ENCODE measurements at places on chromosomes 7 and 10.

- H3K4me1 ChIP-seq = no peaks in the 10 kb centered on the region
- H3K27me3 ChIP-seq = no peaks in the 10 kb centered on the region
- no peaks in the 10 kb centered on the region for H3K36me3 ChIP-seq
- no peak overlapping the region for H3K4me3 ChIP-seq
- no peak for DNase-seq
- H3K27ac ChIP-seq = no peak overlapping the region
Observed at GRCh38 chr10:19169041-19169440, 120.4 kb downstream of the MALRD1 start.

GRCh38 chr10:117241541-117242462, 888 bp downstream of the SLC18A2 start:
- no peak for DNase-seq
- H3K4me3 ChIP-seq = no peak overlapping the region
- H3K27me3 ChIP-seq = no peaks in the 10 kb centered on the region

DNA sequence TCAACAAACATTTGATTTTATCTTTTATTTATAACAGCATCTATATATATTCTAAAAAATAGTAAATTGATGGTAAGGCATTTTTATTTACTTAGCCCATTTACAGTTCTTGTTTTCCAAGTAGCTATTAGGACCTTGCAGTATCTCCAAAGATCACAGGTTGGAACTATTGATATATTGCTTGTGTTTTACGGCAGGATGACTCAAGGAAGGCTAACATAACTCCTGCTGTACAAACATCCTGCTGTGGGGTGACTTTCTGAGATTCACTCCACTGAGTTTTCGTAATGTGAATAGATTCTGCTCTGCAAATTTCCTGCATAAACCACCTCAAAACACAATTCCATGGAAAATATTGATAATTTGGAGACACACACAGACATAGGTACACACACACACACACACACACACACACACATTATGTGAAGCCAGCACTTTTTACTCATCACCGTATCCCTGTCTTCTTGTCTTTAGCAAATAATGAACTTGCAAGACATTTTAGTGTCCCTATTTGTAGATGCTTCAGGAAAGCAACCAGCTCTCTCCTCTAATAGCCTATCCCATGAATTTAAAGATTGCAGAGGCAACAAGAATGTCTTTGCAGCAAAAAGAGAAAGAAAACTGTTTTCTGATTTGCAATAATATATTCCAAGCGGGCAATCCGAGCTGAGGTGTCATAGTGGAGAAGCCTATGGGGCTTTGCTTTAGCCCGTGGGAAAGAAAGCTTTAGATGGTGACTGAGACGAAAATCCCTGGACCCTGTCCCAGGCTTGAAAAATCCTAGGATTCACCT, 722 bp downstream of the AGR2 start:
- H3K27ac ChIP-seq = no peak overlapping the region
- no peak for DNase-seq
- H3K27me3 ChIP-seq = no peaks in the 10 kb centered on the region
- no peaks in the 10 kb centered on the region for H3K4me1 ChIP-seq
- no peak overlapping the region for H3K4me3 ChIP-seq

- H3K36me3 ChIP-seq = no peaks in the 10 kb centered on the region
- no peak for DNase-seq
- no peaks in the 10 kb centered on the region for H3K4me1 ChIP-seq
- no peak overlapping the region for H3K27ac ChIP-seq
Observed at GRCh38 chr7:141497391-141497790, 53.8 kb upstream of the AGK start.

DNA sequence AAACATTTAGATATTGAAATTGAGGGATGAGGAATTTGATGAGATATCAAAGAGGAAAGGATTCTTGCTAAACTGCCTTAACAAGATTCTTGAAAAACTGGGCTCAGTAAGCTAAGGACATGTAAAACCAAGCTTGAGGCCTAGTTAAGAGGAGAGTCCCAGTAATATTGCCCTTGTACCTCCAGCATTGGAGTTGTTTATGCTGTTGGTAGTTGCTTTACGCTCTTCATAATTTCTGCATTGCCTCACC, 156.1 kb upstream of the TRIM24 start:
- DNase-seq = no peak
- H3K27ac ChIP-seq = no peak overlapping the region
- no peaks in the 10 kb centered on the region for H3K36me3 ChIP-seq
- no peak overlapping the region for H3K4me3 ChIP-seq
- H3K4me1 ChIP-seq = no peaks in the 10 kb centered on the region

- peak overlapping the region; percentile 87 for H3K27ac ChIP-seq
- H3K4me1 ChIP-seq = peaks cover 19% of the 10 kb centered on the region
- H3K27me3 ChIP-seq = no peaks in the 10 kb centered on the region
- no peak overlapping the region for H3K4me3 ChIP-seq
- DNase-seq = no peak
- no peaks in the 10 kb centered on the region for H3K36me3 ChIP-seq
Observed at GRCh38 chr10:22850541-22850940, 77.3 kb upstream of the ARMC3 start.

- H3K27me3 ChIP-seq = no peaks in the 10 kb centered on the region
- peak overlapping the region; percentile 89 for H3K4me3 ChIP-seq
- peaks cover 41% of the 10 kb centered on the region for H3K4me1 ChIP-seq
- no peak for DNase-seq
- H3K36me3 ChIP-seq = no peaks in the 10 kb centered on the region
Observed at GRCh38 chr10:70169011-70169410, 1.3 kb downstream of the SAR1A start.

DNA sequence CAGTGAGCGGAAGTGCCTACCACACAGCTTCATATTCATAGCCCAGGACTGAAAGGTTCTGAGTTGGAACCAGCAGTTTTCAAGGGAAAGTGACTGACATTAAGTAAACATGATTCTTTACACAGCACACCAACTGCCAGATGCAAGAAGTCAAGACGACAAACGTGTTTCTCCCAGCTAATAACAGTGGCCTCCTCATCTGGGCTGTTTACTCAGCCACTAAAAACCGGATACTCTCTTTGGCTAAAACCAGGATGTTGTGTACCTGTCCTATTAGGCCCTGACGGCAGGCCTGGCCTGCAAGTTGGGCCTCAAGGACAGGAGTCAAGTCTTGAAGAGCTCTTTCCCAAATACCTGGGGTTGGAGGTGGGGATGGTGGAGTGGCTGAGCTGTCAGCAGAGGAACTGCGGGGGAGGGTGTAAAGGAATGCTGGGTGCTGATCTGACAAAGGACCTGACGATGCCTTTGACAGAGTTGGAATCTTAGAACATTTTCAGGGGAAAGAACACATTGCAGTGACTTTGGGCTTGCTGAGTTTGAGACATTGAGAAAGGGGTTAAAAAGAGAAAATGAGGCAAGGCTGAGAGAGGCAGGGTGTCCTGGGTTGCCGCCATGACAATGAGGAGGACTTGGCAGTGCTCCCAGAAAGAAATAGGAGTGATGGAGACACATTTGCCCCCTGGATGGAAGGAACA, 57.7 kb downstream of the STEAP1B start:
- no peaks in the 10 kb centered on the region for H3K36me3 ChIP-seq
- no peaks in the 10 kb centered on the region for H3K27me3 ChIP-seq
- DNase-seq = no peak
- H3K4me1 ChIP-seq = peaks cover 10% of the 10 kb centered on the region

DNA sequence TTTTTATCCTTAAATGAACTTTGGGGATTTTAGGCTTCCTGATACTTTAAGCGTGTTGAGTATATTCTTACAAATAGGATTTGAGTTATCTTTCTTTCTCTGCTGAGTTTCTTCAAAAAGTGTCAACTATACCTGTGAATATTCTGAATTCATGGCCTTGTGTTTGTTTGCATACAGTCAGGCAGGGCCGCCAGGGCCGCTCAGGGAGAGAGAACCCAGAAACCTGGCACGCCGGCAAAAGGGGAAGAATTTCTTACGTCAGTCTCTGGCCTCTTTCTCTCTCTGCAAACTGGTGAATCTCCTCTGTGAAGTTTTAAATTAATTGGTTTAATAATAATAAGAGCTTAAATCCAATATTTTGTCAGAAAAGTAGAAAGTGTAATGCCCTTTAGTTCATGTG, 29.3 kb upstream of the BNIP3 start:
- H3K4me1 ChIP-seq = no peaks in the 10 kb centered on the region
- no peaks in the 10 kb centered on the region for H3K27me3 ChIP-seq
- no peak overlapping the region for H3K27ac ChIP-seq
- no peaks in the 10 kb centered on the region for H3K36me3 ChIP-seq
- no peak for DNase-seq

DNA sequence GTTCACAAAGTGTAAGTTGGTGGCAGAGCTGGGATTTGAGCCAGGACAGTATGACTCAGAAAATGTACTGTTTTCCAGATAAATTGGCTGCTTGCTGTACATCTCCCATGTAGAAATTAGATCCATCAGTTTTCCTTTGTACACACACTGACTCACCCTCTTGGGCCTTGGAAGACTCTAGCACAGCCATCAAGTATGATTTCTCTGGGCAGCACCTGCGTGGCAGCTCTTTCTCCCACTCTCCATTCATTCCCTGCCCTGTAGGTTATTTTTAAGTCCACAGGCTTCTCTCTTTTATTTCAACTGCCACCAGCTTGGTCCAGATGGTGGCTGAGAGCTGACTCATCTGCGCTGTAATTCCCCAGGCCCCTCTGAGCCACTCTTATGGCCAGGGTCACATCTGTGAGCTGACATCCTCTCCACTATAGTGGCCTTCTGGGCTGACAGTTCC, 28.3 kb upstream of the SDK1 start:
- no peak overlapping the region for H3K27ac ChIP-seq
- H3K36me3 ChIP-seq = no peaks in the 10 kb centered on the region
- no peak overlapping the region for H3K4me3 ChIP-seq
- no peaks in the 10 kb centered on the region for H3K4me1 ChIP-seq
- H3K27me3 ChIP-seq = no peaks in the 10 kb centered on the region

- no peak for DNase-seq
- H3K36me3 ChIP-seq = no peaks in the 10 kb centered on the region
- peak overlapping the region; percentile 43 for H3K27ac ChIP-seq
- H3K4me1 ChIP-seq = peaks cover 31% of the 10 kb centered on the region
- H3K4me3 ChIP-seq = no peak overlapping the region
Observed at GRCh38 chr10:48946891-48947500, 7.4 kb upstream of the LRRC18 start.

- no peaks in the 10 kb centered on the region for H3K36me3 ChIP-seq
- no peak overlapping the region for H3K4me3 ChIP-seq
- no peaks in the 10 kb centered on the region for H3K27me3 ChIP-seq
- no peak overlapping the region for H3K27ac ChIP-seq
- no peak for DNase-seq
Observed at GRCh38 chr7:109402107-109402506, 832.4 kb downstream of the DNAJB9 start.

DNA sequence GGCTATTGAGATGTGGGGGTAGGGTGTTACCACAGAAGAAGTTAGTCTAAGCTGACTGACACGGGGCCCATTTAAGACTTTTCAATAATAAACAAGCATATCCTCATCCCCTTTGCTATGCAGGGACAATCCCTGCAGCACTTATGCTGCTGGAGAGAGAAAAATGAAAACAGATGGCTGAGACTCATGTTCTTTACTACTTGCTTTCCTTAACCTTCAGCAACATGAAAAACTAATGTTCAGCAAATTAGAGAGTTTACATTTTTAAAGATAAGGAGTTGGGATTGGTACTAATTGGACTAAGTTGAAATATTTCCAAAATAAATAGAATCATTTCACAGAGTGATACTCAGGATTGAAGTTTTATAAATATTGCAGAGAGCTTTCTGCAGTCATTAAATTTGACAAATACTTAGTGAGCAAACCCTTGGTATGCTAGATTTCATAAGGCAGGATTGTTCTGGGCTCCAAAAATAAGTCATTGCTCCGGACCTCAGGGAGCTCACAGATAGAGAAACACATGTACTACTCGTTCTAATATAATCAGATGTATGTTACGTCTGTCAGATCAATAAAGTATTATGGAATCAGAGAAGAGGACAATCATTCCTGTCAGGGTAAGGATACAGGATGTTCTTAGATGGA, 147.1 kb upstream of the LRRN3 start:
- no peak for DNase-seq
- H3K4me3 ChIP-seq = no peak overlapping the region
- H3K36me3 ChIP-seq = no peaks in the 10 kb centered on the region
- no peak overlapping the region for H3K27ac ChIP-seq
- peaks cover 14% of the 10 kb centered on the region for H3K4me1 ChIP-seq
- no peaks in the 10 kb centered on the region for H3K27me3 ChIP-seq

GRCh38 chr10:91591797-91592174, 41.1 kb downstream of the PPP1R3C start:
- H3K4me3 ChIP-seq = peak overlapping the region; percentile 13
- no peak for DNase-seq
- H3K27me3 ChIP-seq = no peaks in the 10 kb centered on the region
- peaks cover 60% of the 10 kb centered on the region for H3K4me1 ChIP-seq
- no peaks in the 10 kb centered on the region for H3K36me3 ChIP-seq
